ENCODE measurements at places on chromosomes 5 and 9.
A peak's percentile ranks its signal among the peaks of the same experiment; 100 is the strongest.

DNA sequence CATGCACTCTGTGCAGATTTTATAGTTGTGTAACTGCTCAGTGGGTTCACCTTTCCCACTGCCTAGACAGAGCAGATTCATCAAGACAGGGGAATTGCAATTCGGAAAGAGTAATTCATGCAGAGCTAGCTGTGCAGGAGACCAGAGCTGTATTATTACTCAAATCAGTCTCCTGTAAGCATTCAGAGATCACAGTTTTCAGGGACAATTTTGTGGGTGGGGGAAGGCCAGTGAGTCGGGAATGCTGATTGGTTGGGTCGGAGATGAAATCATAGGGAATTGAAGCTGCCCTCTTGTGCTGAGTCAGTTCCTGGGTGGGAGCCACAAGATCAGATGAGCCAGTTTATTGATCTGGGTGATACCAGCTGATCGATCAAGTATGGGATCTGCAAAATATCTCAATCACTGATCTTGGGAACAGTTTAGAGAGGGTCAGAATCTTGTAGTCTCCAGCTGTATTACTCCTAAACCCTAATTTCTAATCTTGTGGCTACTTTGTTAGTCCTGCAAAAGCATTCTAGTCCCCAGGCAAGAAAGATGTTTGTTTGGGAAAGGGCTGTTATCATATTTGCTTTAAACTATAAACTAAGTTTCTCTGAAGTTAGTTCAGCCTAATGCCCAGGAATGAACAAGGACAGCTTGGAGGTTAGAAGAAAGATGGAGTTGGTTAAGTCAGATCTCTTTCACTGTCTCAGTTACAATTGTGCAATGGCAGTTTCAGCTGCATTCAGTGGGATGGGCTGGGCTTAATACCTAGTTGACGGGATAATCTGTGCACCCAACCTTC, 12.7 kb upstream of the SVEP1 start:
- no peak for DNase-seq

DNA sequence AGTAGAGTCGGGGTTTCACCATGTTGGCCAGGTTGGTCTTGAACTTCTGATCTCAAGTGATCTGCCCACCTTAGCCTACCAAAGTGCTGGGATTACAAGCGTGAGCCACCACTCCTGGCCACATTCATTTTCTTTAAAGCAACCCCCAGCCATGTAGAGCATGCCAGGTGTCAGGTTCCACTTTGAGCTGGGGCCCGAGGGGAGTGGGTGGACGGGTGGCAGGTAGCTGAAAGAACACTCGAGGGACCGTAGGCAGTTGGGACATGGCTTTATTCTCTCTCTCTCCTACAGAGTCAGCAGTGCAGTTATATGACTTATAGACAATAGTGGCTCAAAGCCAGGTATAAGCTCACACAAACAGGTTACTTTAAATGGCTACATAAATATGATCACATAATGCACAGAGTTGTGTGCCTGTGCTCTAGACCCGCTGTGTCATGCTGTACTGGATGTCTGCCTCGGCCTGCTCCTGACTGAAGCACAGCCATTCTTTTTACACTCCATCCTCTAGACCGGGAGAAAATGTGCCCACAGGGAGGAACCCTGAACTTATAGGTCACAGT, 60.5 kb upstream of the FAM120A start:
- DNase-seq: no peak

GRCh38 chr5:122908662-122909061, 63.2 kb downstream of the SNX24 start:
- no peak for DNase-seq

GRCh38 chr9:109063760-109064159, 50.5 kb upstream of the CTNNAL1 start:
- DNase-seq: no peak

DNA sequence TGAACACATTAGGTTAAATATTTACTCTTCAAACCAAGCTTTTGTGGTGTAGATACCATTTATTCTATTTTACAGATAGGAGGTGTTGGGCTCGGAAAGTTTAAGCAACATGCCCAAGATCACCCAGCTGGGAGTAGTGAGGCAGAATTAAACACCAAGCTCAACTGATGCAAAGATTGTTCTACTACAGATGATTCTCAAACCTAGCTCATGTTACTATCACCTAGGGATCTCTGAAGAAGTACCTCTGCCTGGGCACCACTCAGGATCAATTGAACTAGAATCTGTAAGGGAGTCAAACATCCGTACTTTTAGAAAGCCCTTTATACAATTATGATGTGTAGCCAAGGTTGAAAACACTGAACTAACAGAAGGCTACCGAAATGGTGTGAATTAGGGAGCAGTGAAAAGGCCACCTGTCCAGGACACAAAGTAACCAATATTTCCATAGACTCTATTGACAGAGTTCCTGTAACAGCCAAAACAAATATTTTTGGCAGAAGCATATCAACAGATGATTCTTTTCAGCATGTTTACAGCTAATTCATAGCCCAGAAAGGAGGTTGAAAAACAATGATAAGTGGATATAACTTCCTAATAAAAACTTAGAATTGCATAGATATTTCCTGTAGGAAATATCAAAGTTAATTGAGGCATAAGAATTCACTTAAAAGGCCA, 158.5 kb upstream of the PTGER4 start:
- no peak for DNase-seq

- no peak for DNase-seq
Observed at GRCh38 chr5:105677291-105677690, 1993.4 kb downstream of the EFNA5 start.

GRCh38 chr9:75365196-75365595, 276.9 kb downstream of the OSTF1 start:
- no peak for DNase-seq

DNA sequence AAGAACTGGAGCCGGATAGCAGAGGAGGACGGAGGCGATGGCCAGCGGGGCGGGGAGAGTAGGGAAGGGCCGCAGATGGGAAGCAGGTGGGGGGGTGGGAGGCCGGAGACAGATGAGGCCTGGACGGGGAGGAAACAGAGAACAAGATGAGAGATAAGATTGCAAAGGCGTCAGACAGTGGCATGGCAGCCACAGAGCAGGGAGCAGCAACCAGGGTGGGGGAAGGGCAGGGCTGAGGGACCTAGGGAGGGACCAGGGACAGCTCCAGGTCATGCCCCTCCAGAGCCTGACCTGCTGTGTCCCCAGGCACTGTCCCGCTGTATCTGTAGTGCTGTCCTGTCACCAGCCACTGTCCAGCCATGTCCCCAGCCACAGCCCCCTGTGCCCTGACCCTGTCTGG, 49.6 kb upstream of the LMX1B start:
- DNase-seq: no peak

- DNase-seq: no peak
Observed at GRCh38 chr9:99595796-99596195, 225.9 kb upstream of the NR4A3 start.

GRCh38 chr5:36334315-36334714, 32.6 kb upstream of the RANBP3L start:
- DNase-seq: no peak

- peak; percentile 77 for DNase-seq
Observed at GRCh38 chr5:149271716-149272563, at the start of gene AFAP1L1. Gene AFAP1L1 (plus strand): TSS chr5:149271859. CDS start chr5:149271969, 110 bp downstream.

GRCh38 chr9:108162664-108163063, 673.1 kb upstream of the KLF4 start:
- no peak for DNase-seq

GRCh38 chr5:115602591-115603125, 379 bp upstream of the TICAM2 start:
- DNase-seq: peak; percentile 74

DNA sequence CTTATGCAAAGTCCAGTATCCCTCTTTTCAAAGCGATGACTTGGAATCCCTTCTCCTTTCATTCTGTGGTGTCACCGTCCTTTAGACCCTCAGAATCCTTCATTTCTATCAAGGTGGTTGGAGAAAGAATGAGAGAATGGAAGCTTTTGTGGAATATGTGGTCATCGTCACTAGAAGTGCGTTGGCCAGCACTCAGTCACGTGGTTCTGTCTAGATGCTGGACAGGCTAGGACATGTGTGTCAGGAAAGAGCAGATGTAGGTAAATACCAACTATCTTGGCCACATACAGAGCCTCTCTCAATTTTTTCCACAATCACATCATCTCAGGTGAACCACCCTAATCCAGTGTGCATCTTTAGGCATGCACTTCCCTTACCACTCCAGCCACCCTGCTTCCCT, 206.0 kb downstream of the ARRDC3 start:
- DNase-seq: no peak

DNA sequence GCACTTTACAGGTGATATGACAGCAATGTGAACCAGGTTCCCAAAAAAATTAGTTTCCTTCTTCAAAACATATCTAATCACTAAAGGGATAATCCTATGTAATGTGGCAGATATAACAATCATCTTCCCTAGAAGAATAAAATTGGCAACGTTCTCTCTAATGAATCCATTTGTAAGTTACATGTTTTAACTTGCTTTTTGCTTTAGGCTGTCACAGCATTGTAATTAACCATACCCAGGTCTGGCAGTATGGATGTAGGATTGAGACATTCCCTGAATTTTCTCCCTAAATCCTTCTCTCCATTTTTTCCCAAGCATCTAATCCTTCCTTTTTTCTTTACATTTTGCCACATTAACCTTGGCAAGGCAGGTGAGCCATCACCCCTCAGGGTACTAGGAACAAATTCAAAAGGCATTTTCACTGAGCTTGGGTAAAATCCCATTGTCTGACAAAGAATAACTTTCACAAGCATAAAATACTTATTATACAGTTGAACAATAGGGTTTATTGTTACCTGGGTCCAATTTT, 548.3 kb downstream of the SEMA5A start:
- DNase-seq: no peak

GRCh38 chr5:109049565-109049964, 301.9 kb downstream of the FER start:
- DNase-seq: no peak

DNA sequence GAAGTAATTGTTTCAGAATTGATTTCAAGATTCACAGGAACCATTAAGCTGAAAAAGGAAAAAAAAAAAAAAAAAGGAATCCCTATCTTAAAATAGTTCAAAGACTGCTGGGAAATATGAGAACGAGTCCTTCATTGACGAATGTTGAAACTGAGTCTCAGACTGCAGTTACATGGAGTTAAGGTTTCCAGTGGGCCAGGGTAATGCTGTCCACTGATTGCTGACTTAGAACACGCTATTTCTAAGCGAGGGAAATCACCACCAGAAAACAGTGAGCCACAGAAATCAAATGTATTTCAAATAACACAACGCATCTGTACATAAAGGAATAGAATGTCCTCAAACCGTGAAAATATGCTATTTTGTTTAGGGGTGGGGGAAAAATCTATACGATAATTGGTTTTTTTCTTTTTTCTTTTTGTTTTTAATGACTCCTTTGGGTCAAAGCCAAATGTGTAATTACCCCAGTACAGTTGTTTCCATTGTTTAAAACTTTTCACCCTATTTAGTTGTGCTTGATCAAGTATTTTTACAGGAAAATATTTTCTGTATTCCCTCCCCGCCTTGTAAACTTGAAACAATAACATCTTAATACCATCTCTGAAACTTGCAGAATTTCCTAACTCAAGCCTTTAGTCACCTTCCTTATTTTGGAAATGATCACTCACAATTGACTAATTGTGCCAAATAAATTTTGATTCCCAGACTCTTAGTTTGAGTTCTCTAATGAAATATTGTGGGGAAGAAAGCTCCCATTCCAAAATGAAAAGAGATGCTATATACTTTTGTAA, 208.3 kb downstream of the MCTP1 start:
- no peak for DNase-seq

GRCh38 chr9:69605406-69605805, 66.8 kb downstream of the APBA1 start:
- no peak for DNase-seq

- no peak for DNase-seq
Observed at GRCh38 chr5:62029303-62029702, 276.7 kb upstream of the KIF2A start.

DNA sequence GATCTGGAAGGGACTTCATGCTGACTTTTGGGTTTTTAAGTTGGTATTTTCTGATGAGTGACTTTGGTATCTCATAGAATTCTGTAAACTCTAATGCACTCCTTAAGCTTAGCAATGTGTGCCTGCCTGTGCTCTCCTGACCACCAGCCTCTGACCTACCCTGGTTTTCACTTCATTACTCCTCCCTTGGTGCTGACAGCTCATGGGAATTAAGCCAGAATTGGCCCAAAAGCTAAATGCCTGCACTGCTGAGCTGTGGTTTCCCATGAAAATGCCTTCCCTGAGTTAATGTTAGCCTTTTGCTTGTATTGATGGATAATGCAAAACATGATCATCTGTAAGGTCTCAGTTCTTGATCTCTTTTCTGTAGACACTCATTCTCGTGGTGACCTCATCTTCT, 308.0 kb downstream of the DOCK8 start:
- no peak for DNase-seq

DNA sequence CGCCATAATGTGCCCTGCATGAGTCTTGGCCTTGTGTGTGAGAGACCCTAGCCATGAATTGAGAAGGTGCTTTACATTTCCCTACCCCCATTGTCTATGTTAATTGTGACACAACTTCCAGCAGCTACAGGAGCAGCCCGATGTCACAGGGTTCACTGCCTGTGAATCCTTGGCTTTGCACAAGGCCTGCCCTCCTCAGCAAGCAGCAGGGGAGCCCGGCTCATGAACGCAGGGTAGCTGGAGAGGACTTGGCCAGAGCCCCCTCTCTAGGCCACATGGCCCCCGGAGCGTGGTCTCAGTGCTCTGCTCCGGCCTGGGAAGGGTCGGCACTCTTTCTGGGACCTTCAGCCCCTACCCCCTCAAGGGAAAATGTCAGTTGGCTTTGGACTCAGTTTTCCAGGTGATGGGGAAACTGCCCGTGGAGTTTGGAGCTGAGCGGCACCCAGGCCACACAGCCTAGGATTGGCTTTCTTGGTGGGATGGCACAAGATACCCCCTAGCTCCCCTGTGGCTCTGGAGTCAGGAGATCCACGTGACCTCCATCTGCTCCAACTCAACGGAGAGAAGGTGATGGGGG, 160.8 kb downstream of the DAB2IP start:
- DNase-seq: no peak

DNA sequence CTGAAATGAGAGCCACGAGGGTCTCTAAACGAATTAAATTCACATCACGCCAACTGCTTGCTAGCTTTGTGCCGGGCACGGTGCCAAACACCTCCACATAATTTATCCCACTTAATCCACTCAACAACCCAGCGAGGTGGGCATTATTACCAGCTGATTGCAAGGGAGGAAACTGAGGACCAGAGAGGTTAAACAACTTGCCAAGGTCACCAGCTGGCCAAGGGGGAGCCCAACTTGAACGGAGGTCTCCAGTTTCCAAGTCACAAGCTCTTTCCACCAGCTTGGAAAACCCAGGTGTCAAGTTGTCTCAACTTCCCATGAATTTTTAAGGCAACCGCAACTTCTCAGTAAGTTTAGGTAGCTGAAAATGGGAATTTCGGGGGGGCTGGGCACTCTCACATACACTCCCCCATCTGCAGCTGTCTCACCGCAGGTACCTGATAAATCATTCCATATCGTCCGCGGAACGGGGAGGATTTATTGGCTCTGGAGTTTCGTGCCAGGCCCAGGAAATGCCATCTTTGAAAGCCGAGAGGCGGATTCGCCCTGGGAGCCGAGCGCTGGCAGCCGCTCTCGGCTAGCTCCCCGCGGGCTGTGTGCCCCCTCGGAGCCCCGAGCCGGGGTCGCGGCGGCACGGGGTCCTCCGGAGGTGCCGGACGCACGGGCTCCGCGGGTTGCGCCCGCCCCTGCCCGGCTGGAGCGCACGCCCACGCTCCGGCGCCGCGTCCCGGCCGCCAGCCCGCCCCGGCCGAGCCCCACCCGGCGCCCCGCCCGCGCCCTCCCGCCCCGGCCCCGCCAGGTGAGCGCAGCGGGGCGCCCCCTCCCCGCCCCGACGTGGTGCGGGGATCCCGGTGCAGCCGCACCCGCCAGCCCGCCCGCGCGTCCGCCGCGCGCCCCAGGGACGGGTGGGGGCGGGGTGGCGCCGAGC, 617 bp downstream of the PTPN3 start:
- peak; percentile 82 for DNase-seq

- DNase-seq: no peak
Observed at GRCh38 chr9:3912280-3912679, 386.5 kb upstream of the RFX3 start.
